Tracheal epithelial cell (primary cell): ENCODE measurements at places on chromosomes 3 and 15. TPM values are rescaled to one million over a fixed set of nuclear protein-coding genes. Genes with fewer than 3 reads are reported as not detected.

The CPB1 gene
- total RNA-seq: not detected in 2 replicates

The IQCH gene
- 1.7 and 2.7 TPM in 2 replicates for total RNA-seq

The ATP10A gene
- 0.21 and 6.0 TPM in 2 replicates for total RNA-seq

The PP2D1 gene
- total RNA-seq: not detected in 2 replicates
